ENCODE measurements at places on chromosomes 3 and 15.
A peak's percentile ranks its signal among the peaks of the same experiment; 100 is the strongest.

DNA sequence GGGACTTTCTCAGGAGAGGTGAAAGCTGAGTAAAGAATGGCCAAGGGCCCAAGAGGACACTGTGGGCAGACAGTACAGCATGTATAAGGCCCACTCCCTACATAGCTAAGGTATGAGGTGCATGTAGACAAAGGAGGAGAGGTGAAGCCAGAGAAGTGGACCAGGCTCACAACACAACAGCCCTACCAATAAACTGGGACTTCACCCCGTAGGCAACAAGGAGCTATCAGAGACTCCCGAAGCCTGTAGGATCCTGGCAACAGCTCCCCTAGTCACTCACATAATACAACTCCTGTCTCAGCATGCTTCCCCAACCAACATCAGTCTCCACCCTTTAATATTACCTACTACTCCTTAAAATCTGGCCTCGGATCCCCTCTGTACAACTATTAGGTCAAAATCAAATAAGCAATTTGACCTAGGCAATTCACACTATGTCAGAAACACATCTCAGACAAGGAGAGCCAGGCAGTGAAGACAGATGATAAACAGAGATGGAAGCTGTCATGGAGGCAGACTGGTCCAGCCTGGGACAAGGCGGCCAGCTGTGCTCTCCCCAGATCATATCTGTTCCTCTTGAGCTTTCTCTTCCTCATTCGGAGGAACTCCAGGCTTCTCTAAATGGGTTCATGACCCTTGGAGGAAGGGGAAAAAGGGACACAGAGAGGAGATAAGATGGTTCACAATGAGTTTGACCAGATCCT is 1.4 kb downstream of the XXYLT1 start:
- no peak for DNase-seq

DNA sequence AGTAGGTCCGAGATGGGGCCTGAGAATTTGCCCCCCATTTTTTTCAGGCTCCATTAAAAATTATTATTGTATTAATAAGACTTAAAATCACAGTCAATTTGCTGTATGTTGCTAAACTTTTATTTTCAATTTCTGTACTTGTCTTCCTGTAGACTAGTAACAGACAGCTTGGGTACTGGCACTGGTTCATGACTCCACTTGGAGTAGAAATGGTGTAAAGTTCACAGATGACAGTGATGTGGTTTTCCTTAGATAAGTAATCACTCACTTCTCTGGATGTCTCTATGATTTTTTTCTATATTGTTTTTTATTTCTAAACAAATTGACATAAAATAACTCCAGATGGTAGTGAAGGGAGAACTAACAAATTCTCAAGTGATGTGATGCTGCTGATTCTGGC is 15.6 kb upstream of the ZNF80 start:
- DNase-seq = no peak

- DNase-seq = no peak
These were observed 13.2 kb downstream of the ISG20 start for GRCh38 chr15:88651971-88652370.

- no peak for DNase-seq
These were observed 108.5 kb downstream of the CYP19A1 start for GRCh38 chr15:51229907-51230330.

DNA sequence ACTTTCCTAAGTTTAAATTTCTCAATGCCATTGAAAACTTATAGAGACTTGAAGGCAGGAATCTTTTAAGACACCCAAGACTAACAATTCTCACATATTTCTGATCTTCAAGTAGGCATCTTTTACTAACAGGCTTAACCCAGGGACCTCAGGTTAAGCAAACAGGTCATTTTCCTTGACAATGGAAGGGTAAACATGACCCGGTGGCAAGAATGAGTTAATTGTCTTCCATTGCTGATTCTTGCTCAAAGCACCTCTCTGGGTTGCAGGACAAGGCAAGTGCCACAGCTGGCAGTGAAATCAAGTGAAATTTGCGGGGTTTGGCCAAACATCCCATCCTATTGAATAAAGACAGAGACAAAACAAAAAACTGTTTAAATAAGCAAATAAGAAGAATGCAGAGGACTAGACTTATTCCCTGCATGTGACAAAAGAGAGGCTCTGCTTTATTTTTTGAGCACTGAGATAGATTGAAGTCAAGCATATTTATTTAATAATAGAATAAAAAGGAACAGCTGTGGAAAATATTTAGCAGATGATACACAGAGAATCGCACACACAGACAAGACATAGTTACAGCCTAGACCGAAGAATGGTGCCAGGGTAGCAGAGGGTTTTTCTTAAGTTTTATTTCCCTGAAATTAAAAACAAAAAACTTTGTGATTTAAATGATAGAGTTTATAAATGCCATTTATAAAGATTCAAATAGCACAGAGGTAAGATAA is 56.0 kb upstream of the MITF start:
- no peak for DNase-seq

GRCh38 chr15:53522991-53523390 is 236.5 kb downstream of the WDR72 start:
- peak; percentile 30 for DNase-seq

- no peak for DNase-seq
These were observed 399.0 kb upstream of the ARRDC4 start for GRCh38 chr15:97561529-97561928.

- DNase-seq = no peak
These were observed 19.2 kb downstream of the LYSMD2 start for GRCh38 chr15:51718219-51718618.

- DNase-seq = peak; percentile 13
These were observed 412.1 kb upstream of the DPH6 start for GRCh38 chr15:35958021-35958420.

- no peak for DNase-seq
These were observed 131.3 kb downstream of the PDE8A start for GRCh38 chr15:85112997-85113396.

Measured in nephron progenitor cell (in vitro differentiated cells).